ENCODE measurements at places on chromosomes 1 and 21.

DNA sequence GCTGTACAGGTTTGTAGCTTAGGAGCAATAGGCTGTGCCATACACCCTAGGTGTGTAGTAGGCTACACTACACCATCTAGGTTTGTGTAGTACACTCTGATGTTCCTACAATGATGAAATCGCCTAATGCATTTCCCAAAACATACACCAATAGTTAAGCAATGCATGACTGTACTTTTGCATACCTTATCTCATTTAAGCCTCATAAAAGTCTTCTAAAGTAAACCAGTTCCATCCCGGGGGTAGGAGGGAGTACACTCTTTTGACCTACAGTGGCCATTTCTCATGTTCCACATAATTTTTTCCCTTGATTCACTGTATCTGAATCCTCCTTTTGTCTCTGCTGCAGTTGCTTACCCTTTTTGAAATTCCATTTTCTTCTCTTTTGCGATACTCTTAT lies 12.2 kb downstream of the TRMT13 start:
- no peak for DNase-seq

GRCh38 chr1:63435161-63435560 lies 67.7 kb downstream of the ALG6 start:
- DNase-seq = no peak

DNA sequence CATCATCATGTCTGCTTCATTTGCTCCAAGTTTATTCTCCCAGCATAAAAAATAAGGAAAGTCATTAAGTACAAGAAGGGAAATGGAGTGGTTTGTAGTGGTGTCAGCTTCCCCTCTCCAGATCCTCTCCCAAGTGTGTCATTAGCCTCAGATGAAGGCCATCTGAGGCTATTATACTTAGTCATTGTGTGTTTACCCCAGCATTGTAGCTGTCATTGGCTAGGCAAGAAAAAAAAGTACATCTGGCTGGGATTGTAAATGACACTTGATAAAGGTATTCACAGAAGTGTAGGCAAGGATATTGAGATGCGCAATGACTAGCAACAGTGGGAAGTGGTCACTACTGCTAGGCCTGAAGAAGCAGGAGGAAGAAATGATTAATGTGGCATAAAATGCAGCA lies 316.9 kb upstream of the SGIP1 start:
- no peak for DNase-seq

GRCh38 chr1:225923381-225923691 lies 714 bp downstream of the PYCR2 start:
- no peak for DNase-seq

DNA sequence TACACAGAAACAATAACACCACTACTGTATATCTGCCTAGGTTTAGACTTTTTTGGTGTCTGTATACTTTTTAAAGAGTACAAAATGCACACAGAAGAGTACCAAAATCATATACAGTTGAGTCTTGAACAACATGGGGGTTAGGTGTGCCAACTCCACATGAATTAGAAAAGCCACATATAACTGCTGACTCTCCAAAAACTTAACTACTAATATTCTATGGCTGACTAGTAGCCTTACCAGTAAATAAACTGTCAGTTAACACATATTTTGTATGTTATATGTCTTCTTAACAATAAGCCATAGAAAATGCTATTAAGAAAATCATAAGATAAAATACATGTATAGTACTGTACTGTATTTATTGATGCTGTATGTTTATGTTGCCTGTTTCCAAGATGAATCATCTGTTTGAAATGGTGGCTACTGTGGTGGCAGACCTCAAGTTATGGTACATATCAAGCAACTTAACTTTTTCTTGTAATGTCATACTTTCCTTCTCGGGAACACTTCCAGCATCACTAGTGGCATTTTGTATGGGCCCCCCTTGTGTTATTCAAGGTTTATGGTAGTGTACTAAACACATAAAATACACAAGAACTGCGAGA lies 71.2 kb downstream of the LHX4 start:
- DNase-seq = no peak

- no peak for DNase-seq
These were observed 26.9 kb downstream of the EDARADD start for GRCh38 chr1:236421022-236421421.

- DNase-seq = no peak
These were observed 18.9 kb upstream of the NKAIN1 start for GRCh38 chr1:31258581-31258980.

DNA sequence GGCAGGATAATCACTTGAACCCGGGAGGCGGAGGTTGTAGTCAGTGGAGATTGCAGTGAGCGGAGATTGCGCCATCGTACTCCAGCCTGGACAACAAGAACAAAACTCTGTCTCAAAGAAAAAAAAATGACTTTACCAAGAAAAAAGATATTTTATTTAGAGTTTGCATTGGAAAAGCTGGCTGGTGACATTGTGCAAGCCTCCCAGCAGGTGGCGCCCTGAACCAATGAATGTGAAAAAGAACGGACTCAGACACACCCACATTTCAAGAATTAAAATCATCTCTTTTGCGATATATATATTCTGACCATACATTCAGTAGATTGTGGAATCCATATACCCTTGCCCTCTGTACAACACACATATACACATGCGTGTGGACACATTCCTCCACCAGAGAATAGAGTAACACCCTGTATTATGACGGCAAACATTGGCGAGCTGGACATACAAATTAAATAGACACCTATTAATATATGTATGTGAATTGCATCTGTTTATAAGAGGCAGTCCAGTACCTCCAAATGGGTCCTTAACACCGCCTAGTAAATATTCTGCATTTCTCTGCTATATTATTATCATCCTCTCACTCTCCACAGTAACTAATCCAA lies 39.0 kb upstream of the CADM3 start:
- DNase-seq = no peak

- DNase-seq = no peak
These were observed 166.6 kb downstream of the ZC3H11B start for GRCh38 chr1:219446288-219446687.

GRCh38 chr1:221157026-221157761 lies 278.0 kb downstream of the HLX start:
- DNase-seq = no peak

DNA sequence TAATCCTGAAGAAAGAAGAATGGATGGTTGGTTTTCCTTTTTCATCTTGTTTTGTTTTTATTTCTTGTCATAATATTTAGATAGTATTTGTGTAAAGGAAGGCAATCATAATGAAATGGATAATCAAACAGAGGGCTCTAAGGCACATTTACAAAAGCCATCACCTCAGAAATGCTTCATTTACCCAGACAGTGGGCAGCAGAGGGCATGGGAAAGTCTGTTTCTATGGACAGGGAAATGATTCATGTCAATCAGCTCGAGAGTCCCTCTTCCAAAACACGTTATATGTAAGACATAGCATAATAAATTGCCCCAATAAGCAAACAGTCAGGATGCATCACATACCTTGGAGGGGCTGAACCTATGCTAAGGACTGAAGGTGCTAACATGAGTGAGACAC lies 426.1 kb downstream of the PLPP3 start:
- no peak for DNase-seq
